ENCODE measurements at places on chromosomes 11 and 22.

- no peak for DNase-seq
These were observed 36.3 kb upstream of the SORL1 start for GRCh38 chr11:121415856-121416255.

GRCh38 chr11:17494019-17494418 is 17.4 kb upstream of the ABCC8 start:
- DNase-seq, result no peak

DNA sequence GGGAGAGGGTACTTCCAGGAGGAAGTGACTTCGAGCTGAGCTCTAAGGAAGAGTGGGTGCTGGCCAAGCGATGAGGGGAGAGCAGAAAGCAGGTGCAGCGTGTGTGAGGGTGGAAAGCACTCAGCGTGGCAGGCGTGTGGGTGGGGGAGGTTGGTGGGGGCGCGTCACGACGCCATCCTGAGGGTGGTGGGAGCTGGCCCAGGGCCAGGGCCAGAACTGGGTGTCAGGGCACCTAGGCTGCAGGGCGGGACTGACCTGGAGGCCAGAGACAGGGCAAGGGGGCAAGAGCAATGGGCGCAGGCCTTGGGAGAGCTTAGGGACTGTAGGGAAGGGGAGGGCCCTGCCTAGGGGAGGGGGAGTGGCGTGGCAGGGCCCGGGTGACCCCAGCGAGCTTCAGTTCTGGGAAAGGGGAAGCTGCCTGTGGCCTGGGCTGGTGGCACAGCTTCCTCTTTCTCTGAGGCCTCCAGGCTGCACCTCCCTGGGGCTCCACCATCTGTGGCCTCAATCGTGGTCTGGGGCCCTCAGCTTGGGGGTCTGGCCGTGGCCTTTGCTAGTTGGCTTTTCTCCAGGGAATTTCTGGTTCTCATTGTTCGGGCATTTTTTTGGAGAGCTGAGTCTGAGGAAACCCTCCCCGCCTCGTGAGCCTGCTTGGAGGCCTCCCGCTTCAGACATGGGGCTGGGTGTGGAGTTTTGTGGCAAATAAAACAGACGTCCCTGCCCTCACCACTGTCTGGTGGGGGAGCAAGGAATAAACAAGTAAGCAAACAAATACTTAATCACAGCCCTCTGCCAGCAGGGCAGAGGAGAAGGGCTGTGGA is 8.9 kb downstream of the RELT start:
- no peak for DNase-seq

DNA sequence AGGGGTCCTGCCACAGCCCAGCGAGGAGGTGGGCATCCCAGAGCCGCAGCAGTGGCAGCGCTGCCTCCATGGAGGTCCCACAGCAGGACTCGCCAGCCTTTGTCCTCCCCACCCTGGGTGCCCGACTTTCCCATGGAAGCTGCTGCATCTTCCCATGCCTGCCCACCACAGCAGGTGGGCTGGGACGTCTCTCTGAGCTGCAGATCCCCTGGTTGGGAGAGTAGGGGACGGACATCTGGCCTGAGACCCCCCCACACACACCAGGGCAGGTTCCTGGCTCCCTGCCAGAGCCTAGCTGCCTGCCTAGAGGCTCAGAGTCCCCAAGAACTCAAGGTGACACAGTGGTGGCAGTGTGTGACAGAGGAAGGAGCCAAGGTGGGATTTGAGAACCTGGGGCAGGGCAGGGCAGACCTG is 21.5 kb upstream of the PRR5 start:
- DNase-seq, result no peak

GRCh38 chr11:111019871-111020670 is 225.5 kb upstream of the POU2AF2 start:
- peak; percentile 4 for DNase-seq

DNA sequence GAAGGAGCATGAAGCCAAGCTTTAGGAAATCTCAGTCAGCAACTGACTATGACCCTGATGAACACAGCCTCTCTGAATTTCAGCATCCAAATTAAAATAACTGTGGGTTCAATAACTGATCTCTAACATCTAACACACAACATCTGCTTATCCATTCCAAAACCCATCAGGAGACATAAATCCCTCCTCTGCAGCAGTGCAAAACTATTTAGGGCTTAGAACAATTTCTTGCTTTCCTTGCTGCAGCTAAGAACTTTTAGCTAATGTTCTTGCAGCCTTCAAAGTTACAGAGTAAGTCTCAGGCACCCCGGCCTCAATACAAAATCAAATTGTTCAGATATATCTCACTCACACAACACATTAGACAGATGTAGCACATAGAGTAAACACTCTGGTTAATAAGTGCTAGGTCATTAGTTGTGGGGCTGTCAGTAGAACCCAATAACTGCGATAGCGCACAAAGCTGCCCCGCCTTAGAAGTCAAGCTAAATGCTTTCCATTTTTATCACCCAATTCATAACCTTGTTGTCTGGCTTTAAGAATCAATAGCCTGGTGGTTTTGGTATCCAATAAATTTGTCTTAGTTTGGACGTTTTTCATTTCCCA is 139.6 kb downstream of the LARGE1 start:
- DNase-seq, result no peak

DNA sequence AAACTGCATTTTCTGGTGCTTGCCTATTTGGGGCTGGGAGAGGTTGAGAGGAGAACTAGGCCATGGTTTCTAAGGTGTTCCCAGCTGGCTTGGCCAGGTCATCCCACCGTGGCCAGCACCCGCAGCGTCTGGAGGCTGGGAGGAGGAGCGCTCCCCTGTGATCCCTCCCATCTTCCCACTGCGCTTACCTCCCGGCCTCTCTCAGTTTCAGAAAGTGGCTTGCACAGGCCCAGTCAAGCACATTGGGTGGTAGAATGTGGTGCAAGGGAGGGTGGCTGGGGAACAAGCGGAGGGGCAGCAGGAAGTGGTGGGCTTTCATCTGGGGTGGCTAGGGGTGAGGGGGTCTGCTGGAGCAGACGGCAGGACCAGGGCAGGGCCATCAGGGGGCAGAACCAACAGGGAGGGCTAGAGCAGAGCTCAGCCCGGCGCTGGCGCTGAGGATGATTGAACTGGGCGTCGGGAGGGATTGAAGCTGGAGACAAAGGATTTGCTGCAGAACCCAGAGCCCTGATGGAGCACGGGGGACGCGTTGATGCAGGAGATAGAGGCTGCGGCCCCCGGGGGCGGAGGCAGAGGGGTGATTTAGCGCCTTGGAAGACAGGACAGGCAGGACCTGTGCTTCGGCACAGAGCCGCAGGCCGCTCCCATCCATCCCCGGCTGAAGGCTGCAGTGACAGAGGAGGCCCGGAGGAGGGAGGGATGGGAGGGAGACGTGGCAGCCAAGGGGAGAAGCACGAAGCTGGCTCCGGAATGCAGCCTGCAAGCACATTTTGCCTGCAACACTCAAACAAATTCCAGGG is 76.0 kb downstream of the TRIM29 start:
- no peak for DNase-seq

GRCh38 chr22:44402196-44403111 is 89.7 kb upstream of the SHISAL1 start:
- DNase-seq, result no peak

DNA sequence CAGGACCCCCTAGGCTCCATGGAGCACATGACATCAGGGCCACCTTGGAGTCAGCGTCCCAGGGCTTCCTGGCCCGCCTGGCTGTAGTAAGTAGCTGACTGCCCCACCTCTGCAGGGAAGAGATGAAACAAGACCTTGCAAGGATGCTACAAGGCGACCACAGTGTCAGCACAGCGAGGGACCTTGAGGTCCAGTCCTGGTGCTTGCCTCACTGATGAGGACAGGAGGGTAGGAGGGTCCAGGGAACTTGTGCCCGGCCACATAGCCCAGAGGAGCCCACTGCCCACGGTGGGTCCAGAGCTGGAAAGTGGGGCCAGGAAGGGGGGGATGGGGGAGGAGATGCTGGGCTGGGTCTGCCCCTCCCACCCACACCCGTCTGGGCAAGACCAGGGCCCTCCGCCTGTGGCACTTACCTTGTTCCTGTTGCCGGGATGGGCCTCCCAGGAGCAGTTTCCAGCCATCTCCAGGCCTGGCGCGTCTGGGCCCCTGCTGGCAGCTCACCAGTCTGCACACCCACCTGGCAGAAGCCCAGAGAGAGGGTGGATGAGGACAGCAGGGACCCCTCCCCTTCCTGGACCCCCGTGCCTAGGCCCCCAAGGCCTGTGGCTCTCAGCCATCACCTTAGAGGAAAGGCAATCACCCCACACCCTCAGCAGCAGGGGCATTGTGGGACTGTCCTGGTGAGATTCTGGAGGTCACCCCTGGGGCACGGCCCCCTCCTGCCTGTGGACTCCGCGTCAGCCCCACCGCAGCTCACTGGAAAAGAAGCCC is 3.4 kb downstream of the MRGPRF start:
- DNase-seq, result no peak

- DNase-seq, result no peak
These were observed 12.6 kb upstream of the SYT13 start for GRCh38 chr11:45298718-45299117.

DNA sequence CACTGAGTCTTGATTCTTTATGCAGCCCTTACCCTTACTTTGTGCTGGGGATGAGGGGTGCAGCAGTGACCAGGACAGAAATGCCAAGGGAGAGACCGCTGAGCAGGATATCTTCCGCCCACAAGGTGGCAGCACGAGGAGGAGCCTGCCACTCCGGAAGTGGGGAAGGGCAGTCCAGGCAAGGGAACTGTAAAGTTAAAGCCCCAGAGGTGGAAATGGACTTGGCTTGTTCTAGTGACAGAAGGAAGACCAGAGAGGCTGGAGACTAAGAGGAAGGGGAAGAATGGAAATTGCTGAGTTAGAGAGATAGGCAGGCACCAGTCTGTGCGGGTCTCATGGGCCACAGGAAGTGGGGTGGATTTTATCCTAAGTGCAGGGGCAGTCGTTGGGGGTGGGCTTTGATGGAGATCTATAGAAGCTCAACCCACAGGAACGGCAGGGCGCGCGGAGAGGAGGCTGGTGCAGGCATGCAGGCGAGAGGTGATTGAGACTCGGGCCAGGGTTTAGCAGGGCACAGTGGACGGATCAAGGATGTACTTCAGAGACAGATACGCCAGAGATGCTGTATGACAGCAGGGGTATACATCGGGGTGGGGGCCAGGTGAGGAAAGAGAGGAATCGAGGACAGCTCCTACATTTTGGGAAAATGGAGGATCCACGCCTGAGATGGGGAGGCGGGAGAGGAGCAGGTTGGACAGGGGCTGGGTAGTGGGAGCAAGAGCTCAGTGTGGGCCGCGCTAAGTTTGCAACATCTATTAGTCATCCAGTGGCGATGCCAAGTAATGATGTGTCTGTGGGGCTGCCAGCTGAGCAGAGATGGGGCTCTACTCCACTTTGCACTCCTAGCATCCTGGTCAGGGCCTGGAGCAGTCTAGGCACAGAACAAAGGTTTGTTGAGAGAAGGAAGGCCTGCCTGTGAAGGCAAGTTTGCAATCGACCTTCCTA is 3.3 kb upstream of the GRK2 start:
- peak; percentile 68 for DNase-seq

GRCh38 chr11:94129512-94130297 is 1.1 kb downstream of the PANX1 start:
- peak; percentile 37 for DNase-seq

DNA sequence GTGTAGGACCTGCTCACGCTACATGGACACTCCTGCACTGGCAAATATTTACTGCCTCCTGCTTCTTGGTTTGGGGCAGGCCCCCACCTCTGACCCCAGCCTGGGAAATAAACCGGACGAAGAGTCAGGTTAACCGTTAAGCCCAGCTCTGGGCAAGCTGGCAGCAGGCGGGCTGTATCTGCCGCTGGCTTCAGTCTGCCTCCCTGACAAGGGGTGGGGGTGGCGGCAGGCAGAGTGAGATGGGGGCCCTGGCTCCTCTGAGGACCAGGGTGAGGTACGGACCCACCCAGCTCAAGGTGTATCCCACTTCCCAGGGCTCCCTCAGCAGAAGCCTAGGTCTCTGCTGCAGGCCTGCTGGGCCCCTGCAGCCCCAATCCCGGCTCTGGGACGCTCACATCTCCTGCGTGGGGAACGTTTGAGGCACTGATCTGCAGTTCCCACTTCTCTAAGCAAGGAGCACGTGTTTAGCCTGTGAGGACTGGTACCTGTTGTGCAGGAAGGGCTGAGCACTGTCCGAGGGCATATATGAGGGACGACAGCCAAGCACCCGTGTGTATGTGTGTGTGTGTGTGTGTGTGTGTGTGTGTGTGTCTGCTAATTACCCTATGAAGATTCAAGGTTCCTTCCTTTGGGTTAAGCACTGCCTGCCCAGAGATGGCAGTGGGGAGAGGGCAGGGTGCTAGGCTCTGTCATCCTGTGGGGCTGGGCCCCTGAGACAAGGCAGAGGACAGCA is 1.1 kb upstream of the LRRC75B start:
- DNase-seq, result no peak

DNA sequence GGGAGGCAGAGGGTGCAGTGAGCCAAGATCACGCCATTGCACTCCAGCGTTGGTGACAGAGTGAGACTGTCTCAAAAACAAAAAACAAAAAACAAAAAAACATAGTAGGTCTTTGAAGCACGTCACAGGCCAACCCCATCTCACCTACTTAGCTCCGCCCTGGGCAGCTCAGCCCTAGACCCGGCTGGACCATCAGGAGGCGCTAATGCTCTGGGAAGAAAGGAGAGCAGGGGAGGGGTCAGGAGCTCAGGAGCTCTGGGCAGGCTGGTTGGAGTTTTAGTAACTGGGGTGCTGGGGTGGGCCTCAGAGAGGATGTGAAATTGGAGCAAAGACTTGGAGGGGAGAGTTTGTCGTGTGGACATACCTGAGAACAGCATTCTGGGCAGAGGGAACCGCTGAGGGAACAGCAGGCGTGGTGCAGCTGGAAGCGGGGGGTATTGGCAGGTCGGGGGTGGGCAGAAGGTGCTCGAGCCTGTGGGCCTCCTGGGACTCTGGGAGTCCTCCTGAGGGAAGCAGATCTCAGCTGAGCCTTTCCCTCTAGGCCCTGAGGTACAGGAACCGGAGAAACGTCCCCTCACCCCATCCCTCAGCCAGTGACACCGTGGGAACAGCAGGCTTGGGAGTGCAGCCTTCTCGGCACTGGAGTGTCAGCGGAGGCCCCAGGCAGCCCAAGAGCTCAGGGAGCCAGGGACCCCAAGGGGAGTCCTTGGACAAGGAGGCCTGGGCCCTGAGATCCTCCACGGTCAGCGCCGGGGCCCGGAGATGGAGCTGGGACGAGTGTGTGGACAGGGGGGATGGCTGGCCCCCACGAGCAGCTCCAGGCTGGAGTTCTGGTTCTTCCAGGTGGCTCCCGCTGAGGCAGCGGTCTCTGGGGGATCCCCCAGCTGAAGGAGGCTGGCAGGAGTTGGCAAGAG is 2.2 kb upstream of the RPS6KA4 start:
- DNase-seq, result peak; percentile 38
